ENCODE measurements at places on chromosomes 5 and 9.

- no peak for DNase-seq
These were observed 22.4 kb downstream of the IL7R start for GRCh38 chr5:35879096-35879495.

GRCh38 chr5:115557667-115558387 lies 13.3 kb upstream of the FEM1C start:
- no peak for DNase-seq

DNA sequence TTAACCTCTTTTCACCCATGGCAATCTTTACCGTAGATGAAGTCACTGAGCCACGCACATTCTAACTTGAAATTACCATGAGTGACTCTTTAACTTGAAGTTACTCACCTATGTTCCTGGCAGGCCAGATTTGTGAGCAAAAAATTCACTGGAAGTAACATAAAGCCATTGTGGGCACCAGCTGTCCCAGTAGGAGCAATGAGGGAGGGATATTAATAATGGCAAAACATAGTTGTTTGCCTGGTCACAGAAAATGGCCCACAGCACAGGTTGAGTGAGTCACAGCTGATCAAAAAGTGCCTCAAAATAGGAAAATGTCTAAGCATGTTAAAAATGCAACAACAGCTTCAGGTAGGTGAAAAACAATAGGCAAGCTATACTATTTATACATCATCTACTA lies 146.6 kb downstream of the EFNA5 start:
- no peak for DNase-seq

GRCh38 chr9:114221706-114222465 lies 66.5 kb downstream of the COL27A1 start:
- DNase-seq: no peak

- no peak for DNase-seq
These were observed 236.1 kb downstream of the MARCHF11 start for GRCh38 chr5:15943487-15943886.

GRCh38 chr9:72210522-72210921 lies 61.3 kb downstream of the GDA start:
- DNase-seq: no peak
